ENCODE measurements at places on chromosomes 2 and 18.

DNA sequence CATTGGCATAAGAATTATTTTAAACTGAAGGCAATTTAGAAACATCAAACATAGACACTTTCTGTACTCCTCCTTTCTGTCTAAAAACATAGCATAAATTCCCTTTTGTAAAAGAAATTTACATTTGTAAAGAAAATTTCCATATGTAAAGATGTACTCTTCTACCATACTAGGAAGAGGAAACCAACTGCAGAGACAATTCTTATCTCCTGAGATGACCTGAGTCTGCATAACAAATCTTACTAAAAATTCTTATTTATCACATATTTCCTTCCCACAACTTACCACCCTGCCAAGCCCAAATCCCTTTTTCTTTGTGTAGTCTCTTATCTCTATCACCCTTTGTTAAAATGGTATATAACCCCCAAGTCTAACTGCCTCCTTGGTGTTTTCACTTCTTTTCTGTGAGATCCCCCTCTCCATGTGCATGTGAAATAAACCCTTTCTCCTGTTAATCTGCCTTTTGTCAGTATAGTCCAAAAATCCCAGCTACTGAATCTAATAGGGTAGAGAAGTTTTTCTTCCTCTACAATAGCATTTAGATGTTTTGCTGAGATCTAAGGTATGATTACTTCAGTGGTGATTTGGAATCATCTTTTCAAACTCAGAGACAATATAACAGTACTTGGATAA lies 81.0 kb downstream of the CHN1 start:
- DNase-seq = no peak

DNA sequence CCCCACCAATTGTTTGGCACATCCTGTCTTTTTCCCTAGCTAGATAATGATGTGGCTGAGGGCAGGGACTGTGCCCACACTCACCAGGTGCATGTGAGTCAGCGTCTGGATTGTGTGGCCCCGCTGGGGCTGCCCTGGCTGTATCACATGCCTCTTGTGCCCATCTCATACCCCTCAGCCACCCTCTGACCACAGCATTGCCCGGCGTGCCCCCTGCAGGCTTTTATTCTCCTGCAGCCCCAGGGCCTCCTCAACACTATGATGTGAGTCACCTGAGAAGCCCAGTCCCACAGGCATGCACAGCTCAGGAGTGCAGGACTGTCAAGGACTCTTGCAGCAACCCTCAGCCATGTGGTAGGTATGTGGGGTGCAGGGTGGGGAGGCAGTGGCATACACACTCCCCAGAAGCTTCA lies 14.8 kb upstream of the STEAP3 start:
- no peak for DNase-seq

GRCh38 chr18:60358516-60358915 lies 14.1 kb downstream of the MC4R start:
- no peak for DNase-seq

DNA sequence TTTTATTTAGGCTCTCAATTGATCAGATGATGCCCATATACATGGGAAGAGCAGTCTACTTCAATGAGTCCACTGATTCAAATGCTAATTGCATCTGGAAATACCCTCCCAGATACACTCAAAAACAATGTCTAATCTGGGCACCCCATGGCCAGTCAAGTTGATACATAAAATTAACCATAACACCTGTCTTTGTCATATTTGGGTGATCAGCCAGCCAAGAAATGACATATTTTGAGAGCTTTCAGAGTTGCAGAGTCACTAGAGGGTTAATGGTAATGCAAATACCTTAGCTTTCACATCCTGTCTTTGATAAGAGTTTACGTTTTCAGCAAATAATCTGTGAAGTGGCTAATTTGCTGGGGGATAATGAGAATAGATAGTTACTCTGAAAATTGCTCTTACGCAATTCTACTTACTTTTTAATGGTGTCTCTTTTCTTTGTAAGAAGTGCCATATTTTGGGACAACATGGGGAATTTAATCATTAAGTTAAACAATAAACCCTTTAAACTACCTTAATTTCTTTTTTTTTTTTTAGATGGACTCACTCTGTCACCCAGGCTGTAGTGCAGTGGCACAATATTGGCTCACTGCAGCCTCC lies 49.1 kb downstream of the CCDC195 start:
- DNase-seq = peak; percentile 91

GRCh38 chr2:29010946-29011345 lies 29.8 kb downstream of the TOGARAM2 start:
- no peak for DNase-seq

GRCh38 chr2:26541401-26542193 lies 63.7 kb upstream of the OTOF start:
- peak; percentile 80 for DNase-seq

DNA sequence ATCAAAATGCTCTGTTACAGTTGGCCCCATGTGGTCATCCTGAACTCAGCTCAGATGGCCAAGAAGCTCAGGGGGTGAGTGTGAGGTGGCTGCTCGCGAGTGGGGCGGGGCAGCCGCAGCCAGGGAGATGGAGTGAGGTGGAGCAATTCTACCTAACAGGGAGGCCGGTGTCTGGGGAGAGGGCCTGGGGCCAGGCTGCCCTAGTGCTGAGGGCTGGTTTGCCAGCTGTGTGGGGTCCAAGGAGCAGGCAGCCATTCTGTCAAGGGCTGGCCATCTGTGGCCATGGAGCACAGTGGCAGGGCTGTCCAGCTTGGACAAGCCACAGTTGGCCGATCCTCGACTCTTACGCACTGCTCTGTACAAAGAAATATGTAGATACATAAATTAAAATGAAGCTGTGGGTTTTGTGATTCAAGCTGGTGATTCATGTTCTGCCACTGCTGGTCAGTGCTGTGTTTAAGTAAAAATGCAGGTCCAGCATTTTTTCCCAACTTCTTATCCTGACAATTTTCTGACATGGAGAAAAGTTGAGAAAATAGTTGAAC lies 82.1 kb downstream of the HS6ST1 start:
- DNase-seq = no peak

DNA sequence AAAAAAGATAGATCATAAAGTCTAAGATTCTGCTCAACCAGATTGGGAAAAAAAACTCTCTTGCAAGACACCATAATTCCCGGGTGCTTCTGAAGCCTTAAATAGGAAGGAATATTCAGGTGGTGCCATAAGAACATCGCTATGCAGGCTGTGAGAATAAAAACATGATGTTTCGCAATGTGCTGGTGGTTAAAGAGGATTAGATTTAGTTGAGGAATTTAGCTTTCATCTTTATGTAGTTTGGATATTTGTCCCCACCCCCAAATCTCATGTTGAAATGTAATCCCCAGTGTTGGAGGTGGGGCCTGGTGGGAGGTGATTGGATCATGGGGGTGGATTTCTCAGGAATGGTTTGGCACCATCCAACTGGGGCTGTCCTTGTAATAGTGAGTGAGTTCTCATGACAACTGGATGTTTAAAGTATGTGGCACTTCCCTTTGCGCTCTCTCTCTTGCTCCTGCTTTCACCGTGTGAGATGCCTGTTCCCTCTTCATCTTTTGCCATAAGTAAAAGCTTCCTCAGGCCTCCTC lies 132.2 kb downstream of the AKAIN1 start:
- no peak for DNase-seq

DNA sequence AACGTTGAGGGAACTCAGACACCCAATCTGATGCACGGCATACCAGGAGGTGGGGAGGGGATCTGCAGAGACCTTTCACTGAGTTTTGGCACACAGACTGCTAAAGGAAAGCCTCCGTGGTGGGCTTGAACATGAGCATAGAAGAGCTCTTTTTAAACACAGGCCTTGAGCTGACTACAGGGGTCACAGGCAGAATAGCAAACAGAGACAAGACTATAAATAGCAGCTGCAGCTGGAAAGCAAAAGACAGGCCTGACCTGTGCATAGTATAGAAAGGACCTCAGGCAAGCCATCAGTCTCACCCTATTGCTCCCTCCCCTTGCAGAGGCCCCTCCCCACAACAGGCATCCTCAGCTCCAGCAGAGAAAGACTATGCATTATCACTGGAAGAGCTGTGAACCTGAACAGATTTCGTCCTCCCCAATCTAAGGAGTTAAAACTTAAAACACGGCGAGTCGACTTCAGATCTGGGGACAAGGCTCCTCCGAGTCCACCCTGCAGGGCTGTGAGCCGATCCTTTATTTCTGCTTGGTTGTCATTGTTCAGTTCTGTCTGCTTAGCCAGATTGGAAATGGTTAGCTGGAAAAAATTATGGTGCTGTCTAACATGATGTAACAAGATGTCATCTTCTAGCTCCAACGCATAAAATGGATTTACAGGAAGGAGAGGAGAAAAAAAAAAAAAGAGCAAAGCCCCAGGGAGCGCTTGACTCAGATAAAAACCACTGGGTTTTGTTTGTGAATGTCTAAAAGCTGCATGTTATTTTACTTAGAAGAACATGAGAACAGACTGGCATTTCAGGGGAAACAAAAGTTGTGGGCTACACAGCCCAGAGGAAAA lies 25.2 kb upstream of the LCLAT1 start:
- DNase-seq = no peak

DNA sequence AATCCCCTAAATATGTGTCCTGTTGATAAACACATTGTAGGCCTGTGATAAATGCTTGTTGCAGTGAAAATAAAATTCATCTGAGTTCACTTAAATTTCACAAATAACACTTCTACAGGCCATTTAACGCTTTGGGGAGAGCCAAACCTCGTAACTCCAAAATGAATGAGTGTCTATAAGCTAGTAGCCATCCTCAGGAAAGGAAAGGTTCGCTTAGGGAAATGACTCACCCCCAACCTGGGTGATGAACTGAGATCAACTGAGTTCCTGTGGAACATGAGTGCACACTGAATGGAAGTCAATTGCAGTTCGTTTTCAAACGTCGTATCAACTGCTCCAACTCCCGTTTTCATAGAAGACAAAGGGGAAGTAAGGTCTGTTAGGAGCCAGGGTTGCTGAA lies 527.6 kb upstream of the ID2 start:
- DNase-seq = no peak

- no peak for DNase-seq
Measured at GRCh38 chr2:31088504-31089195, 49.6 kb downstream of the GALNT14 start.

DNA sequence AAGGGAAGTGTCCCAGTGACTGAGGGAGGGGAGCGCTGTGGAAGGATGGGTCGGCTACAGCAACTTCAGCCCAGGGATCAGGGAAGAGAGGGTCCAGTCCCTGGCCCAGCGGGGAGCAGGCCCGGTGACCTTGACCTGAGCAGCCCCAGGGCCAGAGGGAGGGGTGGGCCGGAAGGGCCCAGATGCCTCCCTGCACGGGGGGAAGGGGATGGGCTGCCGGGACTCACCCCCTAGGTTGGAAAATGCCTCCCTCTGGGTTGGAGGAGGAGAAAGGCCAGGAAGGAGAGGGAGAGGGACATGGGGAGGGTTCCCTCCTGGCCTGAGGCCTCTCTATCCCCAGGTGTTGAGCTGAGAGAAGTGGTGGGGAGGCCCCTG lies 19.8 kb downstream of the GPC1 start:
- DNase-seq = no peak

GRCh38 chr18:10044054-10044453 lies 130.2 kb downstream of the VAPA start:
- no peak for DNase-seq

DNA sequence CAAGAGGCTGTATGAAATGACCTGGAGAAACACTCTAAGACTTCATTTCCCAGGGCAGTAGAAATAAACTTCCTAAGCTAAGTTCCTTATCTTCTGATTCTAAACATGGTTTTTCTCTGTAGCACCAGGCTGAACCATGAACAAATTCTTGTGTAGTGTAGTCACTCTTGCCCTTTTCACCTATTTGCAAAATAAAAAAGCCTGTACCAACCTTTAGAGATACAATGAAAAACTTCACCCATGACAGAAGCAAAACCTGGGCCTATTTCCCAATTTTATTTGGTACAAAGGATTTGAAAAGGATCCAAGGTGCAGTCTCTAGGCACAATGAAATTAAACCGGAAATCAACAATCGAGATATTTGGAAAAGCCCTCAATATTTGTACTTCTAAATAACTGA lies 43.6 kb downstream of the POLR1A start:
- DNase-seq = no peak

- no peak for DNase-seq
Measured at GRCh38 chr18:2843146-2843545, 3.7 kb upstream of the EMILIN2 start.

DNA sequence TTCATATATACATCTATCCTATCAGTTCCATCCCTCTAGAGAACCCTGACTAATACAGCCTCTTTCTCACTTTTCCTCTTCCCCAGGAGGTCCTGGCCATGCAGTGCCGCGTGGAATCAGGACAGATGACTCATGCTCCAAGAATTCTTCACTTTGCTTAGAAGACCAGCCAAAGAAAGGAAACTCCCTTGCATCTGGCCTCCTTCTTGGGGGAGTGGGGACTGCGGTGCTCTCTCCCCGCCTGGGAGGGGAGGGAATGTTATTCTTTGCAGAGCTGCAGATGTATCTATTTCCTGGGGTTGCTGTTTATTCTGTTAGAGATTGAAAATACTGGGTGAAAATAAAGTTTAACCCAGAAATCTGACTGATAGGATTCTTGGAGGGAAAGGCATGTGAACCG lies 111.5 kb upstream of the SH3BP4 start:
- DNase-seq = no peak

DNA sequence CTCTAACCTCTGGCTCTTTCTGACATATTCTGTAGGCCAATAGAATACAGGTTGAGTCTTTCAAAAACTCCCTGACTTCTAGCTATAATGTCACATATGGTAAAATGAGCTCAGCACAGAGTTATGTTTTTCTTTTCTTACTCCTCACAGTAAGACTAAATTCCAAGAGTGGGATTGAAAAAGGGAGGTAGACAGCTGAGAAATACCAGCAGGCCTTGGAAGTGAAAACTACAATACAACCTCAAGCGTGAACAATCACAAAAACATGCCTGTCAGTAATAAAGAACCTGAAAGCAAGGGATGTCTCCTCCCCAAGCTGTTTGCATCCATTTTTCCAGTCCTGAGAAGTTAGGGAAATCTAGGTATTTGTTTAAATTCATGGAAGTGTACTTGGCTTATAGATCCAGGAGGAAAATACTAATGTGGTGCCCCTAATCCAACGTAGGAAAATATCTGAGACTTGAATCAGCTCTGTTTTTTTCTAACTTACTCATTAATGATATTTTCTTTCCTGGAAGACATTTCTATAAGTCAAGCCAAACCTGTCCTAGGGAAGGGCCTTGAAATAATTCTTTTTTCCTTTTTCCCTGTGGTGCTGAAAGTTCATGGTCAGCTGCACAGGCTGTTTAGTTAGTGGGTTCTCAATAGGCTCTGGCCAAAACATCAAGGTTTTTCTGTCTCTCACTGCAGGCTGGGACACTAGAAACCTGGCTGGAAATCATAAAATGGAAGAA lies 167.9 kb upstream of the SPATS2L start:
- DNase-seq = no peak

GRCh38 chr2:198615972-198616371 lies 811.6 kb downstream of the PLCL1 start:
- DNase-seq = no peak

DNA sequence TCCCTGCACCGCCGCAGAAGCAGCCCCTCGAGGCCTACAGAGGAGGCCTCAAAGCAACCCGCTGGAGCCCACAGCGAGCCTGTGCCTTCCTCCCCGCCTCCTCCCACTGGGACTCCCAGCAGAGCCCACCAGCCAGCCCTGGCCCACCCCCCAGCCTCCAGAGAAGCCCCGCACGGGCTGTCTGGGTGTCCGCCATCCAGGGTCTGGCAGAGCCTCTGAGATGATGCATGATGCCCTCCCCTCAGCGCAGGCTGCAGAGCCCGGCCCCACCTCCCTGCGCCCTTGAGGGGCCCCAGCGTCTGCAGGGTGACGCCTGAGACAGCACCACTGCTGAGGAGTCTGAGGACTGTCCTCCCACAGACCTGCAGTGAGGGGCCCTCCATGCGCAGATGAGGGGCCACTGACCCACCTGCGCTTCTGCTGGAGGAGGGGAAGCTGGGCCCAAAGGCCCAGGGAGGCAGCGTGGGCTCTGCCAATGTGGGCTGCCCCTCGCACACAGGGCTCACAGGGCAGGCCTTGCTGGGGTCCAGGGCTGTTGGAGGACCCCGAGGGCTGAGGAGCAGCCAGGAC lies 31.2 kb downstream of the GPC1 start:
- DNase-seq = no peak
